ENCODE measurements at places on chromosomes 16 and 17. TPM values are rescaled to one million over a fixed set of nuclear protein-coding genes. Genes with fewer than 3 reads are reported as not detected.

Gene NPTX1
- not detected for total RNA-seq

Gene HS3ST3A1
- 12.9 TPM for total RNA-seq

Gene SEPTIN12
- total RNA-seq = not detected

Gene ABCC12
- not detected for total RNA-seq

Gene TSPOAP1
- not detected for total RNA-seq

Gene NEUROD2
- total RNA-seq = not detected

Gene GUCY2D
- total RNA-seq = not detected

Gene PRSS8
- not detected for total RNA-seq

Gene TBC1D3L
- not detected for total RNA-seq

Gene MTSS2
- total RNA-seq = 22.6 TPM

- DNase-seq = no peak
Measured at GRCh38 chr17:79006046-79006445, 3.5 kb downstream of the CANT1 start.

DNA sequence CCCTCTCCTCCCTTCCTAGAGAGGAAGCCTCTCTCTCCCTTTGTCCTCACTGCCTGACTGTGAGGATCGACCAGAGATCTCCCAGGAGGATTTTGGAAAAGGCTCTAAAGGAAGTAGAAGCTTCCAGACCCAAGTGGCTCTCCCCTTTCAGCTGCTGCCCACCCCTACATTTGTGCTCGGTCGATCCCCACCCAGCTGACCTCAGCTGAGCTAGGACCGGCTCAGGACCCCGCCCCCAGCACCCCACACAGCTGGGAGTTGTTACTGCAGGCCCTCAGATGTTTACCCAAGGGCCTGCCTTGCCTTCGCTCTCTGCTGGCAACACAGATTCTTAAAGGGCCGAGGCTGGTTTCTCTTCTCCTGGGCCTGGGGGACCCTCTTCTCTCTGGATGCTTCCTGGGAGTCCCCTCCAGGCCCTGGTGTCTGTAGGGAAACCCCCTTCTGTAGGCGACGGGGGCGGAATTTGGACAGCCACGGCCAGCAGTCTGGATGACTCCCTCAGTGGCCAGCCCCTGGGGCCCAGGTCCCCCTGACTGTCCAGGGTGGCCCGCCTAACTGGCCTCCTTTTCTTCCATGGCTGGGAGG lies 26.9 kb upstream of the TIMP2 start:
- DNase-seq = peak; percentile 60

- DNase-seq = no peak
Measured at GRCh38 chr16:14240219-14240843, 169.2 kb downstream of the MRTFB start.

DNA sequence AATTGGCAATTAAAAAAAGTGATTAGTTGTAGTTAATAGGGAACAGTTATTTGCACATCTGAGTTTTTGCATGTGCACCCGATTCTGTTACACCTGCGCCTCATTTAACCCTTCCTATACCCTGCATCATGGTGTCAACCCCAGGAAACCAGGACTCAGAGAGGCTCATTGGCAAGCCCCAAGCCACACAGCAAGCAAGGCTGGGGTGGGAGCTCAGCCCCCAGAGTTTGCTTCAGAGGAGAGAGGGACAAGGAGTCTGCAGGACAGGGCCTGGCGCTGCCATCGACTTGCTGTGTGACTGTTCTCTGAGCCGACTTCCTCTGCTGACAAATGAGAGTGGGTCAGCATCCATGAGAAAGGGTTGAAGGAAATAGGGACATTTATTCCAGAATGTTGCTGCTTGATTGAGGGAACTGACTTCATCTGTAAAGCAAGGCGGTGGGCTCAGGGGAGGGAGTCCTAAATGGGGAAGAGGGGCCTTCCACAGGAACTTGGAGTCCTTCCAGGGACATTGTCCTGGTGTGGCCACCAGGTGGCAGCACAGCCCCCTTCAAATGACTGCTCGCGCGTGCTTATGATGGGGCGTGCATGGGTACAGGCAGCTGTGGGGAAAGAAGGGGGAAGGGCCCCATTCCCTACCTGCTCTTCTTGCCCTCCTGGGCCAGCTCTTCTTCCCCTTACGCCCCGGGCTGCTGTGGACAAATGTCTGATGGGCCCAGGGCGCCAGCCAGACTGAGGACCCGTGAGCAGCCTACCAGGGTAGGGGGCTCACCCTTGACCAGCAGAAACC lies 51.6 kb downstream of the NT5M start:
- peak; percentile 70 for DNase-seq

DNA sequence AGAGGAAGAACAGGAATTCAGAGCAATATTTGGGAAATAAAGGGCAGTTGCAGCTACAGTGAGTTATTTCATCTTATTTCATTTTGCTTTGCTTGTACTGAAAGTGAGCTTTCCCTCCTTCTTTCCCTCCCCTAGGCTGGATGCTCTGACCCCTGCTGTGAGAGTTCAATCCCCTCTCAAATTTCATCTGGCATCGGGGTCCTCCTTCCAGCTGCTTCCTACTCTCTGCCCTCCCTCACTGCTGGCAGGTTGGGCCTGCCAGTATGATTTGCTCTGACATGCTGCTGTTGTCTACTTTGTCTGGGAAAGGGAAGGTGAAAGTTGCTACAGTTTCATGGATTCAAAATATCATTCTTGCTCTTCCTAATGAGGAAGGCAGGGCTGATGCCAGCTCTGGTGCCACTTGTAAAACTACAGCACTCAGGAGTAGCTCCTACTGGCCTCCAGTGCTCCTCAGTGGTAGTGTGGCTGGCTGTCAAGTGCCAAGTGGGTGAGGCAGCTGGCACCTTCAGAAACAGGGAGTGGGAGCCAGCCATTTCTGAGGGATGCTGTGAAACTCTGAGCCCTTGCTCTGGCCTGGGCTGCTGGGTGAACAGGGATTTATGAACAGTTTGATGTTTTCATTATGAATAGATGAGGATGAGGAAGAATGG lies 408.6 kb downstream of the HAPSTR1 start:
- DNase-seq = no peak

DNA sequence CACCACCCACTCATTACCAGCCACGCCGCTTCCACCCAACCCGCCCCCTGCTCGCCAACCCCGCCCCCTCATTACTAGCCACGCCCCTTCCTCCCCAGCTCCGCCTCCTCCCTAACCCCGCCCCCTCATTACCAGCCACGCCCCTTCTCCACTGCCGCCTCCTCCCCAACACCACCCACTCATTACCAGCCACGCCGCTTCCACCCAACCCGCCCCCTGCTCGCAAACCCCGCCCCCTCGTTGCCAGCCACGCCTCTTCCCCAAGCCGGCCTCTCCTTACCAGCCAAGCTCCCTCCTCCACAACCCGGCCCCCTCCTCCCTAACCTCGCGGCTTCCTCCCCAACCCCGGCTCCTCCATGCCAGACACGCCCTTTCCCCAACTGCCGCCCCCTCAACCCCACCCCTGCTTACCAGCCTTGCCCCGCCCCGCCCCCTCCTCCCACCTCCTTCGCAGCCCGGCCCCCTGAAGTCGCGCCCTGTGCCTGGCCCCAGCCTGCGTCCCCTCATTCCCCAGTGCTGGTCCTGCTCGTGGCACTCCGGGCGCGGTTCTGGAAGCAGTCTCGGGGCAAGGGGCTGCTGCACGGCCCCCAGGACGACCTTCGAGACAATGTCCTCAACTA lies 7.3 kb downstream of the SLC22A31 start:
- peak; percentile 88 for DNase-seq

DNA sequence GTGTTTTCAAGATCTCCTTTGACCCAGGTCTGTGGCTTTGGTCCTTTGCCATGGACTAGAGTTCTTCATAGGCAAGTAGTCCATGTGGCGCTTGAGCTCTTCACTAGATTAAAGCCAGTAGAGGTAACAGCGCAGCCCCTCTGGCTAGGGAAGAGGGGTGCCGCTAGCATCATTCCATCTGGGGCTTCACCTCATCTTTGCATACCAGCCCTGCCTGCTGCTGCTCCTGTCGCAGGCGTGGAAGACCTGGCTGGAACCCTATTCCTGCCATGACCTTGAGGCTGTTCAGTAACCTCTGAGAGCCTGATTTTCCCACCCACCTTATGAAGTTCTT lies 198.4 kb downstream of the MSI2 start:
- no peak for DNase-seq

DNA sequence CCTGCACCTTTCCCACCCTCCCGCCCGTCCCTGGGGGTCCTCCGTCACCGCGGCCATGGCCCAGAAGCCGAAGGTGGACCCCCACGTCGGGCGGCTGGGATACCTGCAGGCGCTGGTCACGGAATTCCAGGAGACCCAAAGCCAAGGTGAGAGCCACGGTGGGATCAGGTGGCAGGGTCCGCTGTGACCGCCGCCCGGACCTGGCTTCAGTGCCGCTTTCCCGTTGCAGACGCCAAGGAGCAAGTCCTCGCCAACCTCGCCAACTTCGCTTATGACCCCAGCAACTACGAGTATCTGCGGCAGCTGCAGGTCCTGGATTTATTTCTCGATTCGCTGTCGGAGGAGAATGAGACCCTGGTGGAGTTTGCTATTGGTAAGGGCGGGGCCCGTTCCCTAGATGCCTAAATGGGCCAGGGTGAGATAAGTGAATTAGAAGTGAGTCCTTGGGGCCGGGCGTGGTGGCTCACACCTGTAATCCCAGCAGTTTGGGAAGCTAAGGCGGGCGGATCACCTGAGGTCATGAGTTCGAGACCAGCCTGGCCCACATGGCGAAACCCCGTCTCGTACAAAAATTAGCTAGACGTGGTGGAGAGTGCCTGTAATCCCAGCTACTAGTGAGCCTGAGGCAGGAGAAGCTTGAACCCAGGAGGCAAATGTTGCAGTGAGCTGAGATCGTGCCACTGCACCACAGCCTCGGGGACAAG lies 617 bp downstream of the ARMC7 start:
- DNase-seq = no peak

DNA sequence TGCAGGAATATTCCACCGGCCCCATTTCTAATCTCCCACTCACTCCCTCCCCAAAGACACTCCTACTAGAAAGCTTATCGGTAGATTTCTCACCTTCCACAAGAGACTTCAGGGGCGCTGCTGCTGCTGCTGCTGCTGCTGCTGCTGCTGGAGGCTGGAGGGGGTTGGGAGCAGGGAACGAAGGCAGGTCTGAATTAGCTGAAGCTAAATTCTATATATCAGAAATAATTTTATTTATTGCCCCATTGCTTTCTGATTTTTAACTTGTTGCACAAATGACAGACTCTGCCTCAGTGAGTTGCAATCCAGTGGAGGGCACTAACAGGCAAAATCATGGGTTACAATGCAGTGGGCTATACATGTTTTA lies 25.8 kb upstream of the HLF start:
- no peak for DNase-seq

DNA sequence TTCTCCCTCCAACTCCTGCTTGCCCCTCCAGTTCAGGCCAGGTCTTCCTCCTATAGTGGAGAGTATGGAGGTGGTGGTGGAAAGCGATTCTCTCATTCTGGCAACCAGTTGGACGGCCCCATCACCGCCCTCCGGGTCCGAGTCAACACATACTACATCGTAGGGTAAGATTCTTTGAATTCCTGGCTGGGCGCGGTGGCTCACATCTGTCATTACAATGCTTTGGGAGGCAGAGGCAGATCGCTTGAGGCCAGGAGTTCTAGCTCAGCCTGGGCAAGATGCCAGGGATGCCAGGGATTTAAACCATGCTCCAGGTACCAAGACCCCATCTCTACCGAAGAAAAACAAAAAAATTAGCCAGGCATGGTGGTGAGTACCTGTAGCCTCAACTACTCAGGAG lies 1.4 kb downstream of the ZG16 start:
- peak; percentile 57 for DNase-seq

DNA sequence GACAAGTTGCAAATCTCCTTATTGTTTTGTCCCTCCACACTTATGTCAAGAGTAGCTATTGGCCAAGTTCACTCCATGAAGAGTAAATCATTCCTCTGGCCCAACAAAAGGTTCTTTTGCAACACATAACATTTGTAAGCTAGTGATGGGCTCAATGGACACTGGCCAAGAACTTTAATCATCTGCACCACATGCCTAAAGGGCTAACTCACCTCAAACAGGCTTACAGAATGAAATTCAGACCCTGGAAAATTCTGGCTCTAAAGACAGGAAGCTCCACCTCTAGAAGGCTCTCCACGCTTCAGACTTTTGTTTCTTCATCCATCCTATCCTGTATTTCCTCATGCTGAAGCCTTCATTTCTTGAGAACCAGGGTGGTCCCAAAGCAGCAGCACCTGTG lies 10.9 kb upstream of the ANKFN1 start:
- no peak for DNase-seq

DNA sequence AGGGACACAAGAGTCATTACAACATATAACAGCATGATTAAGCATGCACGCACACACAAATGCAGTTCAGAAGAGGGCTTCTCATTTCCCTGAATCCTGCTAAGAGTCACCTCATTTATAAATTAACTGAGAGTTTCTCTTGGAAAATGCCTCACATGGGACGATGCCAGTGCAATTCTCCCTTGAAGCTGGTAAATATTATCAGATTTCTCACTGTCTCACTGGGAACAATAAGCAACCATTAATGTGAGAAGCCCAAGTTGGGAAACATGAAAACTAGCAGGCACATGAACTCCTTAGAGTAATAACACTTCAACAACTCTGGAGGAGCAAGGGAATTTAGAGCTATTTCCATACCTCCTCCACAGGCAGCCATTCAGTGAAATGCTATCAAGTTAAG lies 26.4 kb downstream of the SETD6 start:
- no peak for DNase-seq

DNA sequence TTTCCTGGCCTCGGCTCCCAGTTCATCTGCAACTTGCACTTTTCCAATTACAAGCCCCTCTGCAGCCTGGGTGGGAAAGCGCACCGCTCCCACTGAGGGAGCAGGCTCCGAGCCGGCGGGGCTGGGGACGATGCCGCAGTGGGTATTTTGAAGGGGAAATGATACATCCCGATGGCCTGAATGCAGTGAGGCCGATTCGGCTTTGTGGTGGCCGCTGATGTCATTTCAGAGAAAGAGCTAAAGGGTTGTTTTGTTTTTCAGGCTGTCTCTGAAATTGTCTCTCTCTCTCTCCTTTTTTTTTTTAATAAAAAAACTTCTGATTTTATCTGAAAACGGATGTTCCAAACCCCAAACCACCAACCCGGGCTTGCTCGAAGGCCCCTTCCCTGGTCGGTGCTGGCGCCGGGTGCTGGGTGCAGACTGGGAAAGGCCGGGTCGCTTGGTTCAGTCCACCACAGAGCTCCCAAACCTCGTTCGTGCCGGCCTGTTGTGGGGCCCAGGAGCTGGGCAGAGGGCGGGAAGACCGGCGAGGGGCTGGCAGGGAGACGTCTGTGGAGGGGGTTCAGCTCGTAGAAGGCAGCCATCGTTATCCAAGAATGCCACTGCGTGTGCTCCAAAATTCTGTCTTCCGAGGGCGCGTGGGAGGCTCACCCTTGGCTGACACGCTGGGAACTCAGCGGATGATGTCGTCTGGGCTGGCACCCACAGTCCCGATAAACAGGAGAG lies 102.8 kb downstream of the FOXL1 start:
- DNase-seq = peak; percentile 75

DNA sequence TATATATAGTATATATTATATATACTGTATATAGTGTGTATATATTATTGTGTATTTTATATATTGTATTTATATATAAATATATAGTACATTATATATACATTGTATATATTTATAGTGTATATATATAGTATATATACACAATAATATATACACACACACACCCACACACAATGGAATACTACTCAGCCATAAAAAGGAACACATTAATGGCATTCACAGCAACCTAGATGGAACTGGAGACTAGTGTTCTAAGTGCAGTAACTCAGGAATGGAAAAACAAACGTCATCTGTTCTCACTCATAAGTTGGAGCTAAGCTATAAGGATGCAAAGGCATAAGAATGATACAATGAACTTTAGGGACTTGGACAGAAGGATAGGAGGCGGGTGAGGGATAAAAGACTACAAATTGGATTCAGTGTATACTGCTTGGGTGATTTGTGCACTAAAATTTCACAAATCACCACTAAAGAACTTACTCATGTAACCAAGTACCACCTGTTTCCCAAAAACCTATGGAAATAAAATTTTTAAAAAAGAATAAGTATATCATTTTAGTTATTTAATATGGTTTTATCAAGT lies 201.9 kb upstream of the CDH11 start:
- DNase-seq = no peak
